ENCODE measurements at places on chromosomes 1 and 21.

GRCh38 chr1:85224734-85225623 lies 24.2 kb upstream of the SYDE2 start:
- no peak for DNase-seq

DNA sequence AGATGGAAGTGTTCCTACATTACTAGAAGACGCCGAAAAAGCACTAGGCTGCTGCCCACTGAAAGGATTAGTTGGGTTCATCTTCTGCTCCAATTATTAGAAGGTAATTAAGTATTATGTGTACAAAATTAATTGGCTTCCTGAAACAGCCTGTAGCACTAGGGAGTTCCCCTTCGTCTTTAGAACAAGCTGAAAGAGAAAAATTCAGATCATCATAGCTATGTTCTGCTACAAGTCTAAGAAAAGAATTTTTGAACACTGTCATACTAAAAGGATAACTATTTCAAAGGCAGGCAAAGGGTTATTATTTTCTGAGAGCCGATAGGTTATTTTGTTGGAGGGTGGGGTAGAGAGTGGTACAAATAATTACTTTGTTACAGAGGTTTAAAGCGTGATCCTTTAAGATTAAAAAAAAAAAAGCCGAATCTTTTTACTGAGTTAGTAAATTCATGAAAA lies at the start of gene MCM3AP:
Gene MCM3AP (minus strand): TSS at position 406 of the 456 bp plus-strand sequence. CDS start 325 bp downstream, at position 81.
- DNase-seq: no peak

- DNase-seq: peak; percentile 69
Measured at GRCh38 chr1:225919906-225920305, 4.1 kb downstream of the PYCR2 start.

GRCh38 chr1:118364882-118365281 lies 179.9 kb upstream of the SPAG17 start:
- no peak for DNase-seq

DNA sequence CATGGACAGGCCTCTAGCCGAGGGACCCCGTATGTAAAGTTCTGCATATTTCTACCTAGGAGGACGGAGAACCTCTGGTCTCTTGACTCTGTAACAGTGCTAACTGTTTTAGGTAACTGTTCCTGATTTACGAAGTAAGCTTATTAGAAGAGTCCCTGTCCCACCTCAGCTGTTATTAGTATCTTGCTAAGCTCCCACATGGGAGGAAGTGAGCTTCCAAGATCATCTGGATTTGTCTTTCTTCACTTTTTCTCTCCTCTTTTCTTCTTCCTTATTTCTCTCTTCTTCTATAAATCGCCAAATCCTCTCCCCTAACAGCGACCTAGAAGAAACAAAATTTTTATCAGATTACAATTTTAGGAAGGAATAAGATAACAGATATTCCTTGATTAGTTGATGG lies 4.4 kb downstream of the CD53 start:
- DNase-seq: no peak

DNA sequence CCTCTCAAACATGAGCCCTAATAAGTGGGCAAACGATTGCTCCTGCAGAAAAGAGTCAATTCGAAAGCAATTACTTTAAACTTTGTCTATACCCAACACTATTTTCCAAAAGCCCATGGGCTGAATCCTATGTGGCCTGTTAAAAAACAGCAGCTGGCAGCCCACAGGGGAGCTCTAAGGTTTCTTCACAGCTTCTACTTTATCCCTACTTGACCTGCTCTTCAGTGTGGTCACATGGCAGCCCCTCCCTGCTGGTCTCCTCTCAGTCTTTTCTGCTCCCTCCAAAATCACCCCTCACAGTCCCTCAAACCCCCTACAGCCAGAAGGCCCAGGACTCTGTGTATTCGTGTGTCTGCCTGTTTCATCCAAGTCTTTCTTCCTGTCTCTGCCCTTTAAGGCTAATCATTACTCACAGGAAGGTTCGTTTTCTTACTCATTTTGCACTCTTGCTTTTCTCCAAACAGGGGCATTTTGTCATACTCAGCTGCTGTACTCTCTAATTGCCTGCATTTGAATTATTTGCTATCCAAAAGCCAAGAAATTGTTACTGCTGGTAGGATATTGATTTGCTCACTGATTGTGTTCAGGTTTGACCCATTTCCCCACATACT lies 62.4 kb upstream of the FAM3B start:
- DNase-seq: no peak

DNA sequence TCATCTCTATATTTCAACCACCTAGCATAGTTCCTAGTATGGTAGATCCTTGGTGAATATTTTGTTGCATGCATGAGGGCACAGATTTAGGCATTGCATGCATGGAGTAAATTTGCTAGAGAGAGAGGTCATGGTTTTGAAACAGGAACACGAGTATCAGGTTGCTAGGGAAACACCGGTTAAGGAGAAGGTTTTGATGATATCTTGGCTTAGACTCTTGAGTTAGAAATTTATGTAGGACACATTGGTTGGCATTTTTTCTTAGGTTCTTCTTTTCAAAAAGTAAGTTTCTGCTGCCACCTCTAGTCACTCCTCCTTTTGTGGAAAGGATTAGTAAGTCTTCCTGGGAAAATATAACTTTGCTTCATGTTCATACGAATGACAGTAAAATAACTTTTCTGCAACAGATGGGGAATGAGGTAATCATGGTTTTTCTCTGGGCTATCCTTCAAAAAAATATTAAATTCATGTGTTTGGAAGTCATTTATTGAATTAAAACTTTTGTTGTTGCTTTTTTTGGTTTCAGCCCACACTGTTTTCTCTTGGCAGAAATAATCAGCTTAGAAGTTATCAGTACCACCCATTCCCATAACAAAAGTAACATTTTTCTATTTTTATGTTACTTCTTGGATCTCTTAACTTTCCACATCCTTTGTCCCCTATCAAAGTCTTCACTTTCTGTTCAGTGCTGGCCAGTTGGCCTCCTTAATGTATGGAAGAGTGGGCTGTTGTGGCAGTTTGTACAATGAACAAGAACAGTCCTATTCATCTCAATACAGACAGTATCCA lies 97.3 kb downstream of the PLA2G4A start:
- no peak for DNase-seq

DNA sequence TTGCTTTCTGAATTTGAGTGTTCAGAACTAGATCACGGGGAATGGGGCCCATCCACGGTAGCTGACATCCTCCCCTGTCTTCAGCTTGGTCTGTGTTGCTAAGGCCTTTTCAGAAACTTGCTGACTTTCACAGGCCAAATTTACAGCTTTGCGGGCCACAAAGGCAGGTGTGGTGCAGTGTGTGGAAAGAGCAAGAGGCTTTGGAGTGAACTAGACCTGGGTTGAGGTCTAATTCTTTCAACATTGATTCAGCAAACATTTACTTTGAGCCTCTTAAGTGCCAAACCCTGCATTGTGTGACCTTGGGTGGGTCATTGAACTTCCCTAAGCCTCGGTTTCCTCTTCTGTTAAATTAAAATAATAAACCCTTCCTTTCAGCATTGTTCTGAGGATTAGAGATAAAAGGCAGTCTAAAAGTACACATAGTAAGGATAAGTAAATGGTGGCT lies 24.3 kb downstream of the STPG1 start:
- no peak for DNase-seq

GRCh38 chr1:172585348-172585747 lies 52.4 kb downstream of the SUCO start:
- DNase-seq: no peak

DNA sequence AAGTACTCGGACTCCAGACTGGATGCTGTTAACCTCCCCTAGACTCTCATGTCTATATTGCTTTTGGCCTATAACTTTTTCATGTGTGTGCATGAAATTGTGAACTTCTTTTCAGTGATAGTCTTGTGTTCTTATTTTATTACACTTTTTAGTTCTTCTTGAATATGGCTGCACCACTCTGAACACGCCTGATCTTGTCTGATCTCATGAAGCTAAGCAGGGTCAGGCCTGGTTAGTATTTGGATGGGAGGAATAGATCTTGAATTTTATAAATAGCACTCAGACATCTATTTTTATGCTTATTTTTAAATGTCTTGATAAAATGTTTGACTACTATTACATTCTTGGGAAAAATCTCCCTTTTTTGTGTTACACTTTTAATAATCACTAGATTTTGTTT lies 22.4 kb downstream of the TCP10L start:
- no peak for DNase-seq

- DNase-seq: no peak
Measured at GRCh38 chr1:20150969-20151368, 11.8 kb downstream of the PLA2G2F start.

- DNase-seq: no peak
Measured at GRCh38 chr1:89953131-89953626, 41.7 kb upstream of the ZNF326 start.

GRCh38 chr1:117598489-117598888 lies 7.4 kb upstream of the TENT5C start:
- no peak for DNase-seq

DNA sequence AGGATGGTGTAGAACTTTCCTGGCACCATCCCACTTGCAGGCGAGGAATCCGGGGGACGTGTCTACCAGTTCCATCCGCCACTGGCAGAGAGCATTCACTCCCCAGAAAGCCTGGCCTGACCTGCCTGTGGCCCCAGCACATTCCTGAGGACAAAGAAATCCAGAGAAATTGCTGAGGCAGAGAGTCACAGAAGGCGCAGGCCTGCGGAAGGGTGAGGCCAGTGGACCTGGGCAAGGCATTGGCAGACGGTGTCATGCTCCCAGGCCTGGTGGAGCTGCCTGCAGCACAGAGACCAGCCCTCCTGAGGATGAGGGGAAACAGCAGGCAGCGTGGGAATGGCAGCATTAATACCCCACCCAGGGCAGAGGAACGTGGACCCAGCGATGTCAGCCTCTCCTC lies 81.2 kb upstream of the F3 start:
- no peak for DNase-seq

DNA sequence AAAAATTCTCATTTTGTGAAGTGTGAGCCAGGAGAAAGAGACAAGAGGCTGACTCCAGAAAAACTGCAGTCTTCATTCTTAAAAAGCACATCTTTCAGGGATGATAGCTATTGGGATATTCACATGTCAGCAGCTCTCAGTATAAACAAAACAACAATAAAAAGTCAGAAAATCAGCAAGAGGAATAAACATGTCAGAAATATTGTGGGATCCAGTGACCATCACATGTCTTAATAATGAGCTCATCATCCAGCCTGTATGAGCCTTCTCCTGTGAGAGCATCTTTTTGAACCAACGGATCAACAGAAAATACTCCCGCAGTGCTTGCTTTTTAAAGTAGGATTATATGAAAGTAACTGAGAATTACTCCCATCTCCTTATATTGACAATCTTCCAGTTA lies 241.6 kb downstream of the SMYD3 start:
- no peak for DNase-seq

DNA sequence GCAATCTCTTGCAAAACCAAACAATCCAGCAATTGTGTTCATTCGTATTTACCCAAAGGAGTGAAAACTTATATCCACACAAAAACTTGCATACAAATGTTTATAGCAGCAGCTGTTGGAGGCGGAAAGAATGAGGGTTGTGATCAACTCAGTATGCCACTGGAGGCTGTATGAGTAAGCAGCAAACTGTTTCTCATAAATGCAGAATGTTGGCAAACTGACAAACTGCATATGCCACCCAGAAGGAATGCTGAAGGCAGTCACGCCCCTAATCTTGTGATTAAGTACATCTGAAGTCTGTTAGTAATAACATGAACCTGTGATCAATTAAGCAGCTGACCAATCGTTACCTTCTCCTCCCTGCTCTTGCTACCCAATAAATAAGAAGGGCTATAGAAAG lies 60.5 kb upstream of the CR2 start:
- no peak for DNase-seq

Data from brain (organoid and tissue), 16 donors.